CD4-positive, alpha-beta T cell treated with Interleukin-1 beta for 1 hour (primary cell): ENCODE measurements at places on chromosomes 12 and 14.
A peak's percentile ranks its signal among the peaks of the same experiment; 100 is the strongest.

DNA sequence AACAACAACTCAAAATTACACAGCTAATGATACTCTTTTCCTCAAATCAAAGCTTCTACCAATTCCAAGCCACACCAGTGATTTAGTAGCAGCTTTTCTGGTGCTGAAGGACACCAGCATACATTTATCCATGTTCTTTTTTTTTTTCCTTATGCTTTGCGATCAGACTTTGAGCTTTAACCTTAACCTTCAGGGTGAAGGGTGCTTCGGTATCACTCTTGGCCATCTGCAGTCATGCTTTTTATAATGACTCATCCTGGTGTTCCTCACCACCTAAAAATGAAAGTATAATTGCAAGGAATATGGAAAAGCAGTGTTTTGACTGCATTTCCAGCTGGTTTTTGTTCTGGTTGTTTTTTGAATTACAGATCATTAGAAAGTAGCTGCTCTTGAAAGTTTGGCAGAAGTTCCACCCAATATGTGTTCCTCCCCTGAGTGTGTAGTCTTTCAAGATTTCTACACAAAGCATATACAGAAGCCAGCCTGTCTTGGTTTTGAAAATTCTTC is 1.3 kb upstream of the SLC41A2 start:
- DNase-seq: no peak

DNA sequence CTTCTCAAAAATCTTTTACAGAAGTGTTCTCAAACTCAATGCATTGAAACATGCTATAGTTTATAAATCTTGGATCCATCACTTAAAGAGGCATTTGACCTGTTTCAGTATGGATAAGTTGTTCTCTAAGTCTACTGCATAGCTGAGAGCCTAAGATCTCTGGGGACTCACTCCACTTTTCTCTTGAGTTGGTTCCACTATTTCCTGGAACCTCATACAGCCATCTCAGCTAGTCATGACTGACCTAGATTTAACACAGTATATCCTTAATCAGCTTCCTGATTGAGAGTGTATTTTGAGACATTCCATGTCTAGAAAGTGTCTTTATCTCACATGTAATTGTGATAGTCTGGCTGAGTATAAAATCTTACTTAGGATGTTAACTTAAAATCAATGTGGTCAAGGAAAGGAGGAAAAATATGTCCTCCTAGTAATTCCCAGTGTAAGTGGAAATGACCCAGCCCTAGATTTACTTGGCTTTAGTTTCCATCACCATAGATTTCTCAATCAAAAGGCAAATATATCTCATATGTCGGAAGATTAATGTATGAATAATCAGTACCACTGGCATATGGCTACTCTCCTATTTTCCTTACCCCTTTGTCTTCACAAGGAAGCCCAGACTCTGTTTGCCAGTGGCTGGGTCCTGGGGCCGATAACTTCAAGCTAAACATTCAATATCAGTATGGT is 61.9 kb downstream of the KICS2 start:
- DNase-seq: no peak

GRCh38 chr12:91009319-91009950 is 4.7 kb upstream of the EPYC start:
- no peak for DNase-seq

DNA sequence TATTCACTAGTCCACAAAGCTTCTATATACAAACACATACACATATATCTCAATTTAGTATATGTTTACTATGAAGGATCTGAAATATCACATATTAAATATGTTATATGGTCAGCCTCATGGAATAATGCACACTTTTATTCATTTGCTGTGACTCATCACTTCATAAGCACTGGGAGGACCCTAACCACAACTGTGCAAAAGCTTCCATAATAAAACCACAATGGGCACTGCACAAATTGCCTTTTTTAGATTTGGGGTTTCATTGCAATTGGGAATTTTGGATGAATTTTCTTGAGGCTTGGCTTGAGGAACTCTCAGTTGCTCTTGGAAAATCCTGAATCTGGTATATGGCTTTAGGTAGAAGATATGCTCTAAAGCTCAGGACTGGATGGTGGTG is 399.4 kb downstream of the C12orf75 start:
- DNase-seq: no peak

GRCh38 chr12:53268630-53269562 is 797 bp downstream of the ESPL1 start:
- no peak for DNase-seq

- DNase-seq: no peak
These were observed 6.7 kb downstream of the CLEC12A start for GRCh38 chr12:9977916-9978315.

- no peak for DNase-seq
These were observed 19.6 kb downstream of the ZCRB1 start for GRCh38 chr12:42306297-42306696.

GRCh38 chr12:99879439-99879838 is 105.3 kb downstream of the ANKS1B start:
- DNase-seq: no peak

DNA sequence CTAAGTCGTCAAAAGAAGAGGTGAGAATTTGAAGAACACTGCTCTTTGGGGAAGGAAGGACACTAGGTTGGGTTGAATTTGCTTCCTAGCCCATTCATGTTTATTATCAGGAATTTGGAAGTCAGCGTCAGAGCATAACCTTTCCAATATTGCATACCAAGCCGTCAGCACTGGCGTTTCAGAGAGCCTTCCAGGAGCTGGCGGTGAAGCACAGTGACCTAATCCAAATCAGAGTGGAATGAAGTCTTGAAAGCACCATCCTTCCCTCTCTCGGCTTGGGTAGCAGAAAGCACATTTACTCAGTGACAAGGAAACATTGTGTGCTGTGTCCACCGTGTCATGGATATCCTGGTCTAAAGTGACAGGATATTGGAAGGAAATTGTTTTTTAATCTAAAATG is 240.3 kb upstream of the PELI2 start:
- DNase-seq: no peak

DNA sequence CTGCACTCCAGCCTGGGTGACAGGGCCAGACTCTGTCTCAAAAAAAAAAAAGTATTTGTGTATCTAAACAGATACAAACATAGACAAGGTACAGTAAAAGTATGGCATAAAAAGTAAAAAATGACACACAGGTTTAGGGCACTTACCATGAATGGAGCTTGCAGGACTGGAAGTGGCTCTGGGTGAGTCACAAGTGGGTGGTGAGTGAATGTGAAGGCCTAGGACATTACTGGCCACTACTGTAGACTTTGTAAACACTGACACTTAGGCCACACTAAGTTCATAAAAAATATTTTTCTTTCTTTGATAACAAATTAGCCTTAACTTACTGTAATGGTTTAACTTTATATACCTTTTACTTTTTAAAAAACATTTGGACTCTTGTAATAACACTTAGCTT is 38.0 kb upstream of the EIF5 start:
- no peak for DNase-seq

DNA sequence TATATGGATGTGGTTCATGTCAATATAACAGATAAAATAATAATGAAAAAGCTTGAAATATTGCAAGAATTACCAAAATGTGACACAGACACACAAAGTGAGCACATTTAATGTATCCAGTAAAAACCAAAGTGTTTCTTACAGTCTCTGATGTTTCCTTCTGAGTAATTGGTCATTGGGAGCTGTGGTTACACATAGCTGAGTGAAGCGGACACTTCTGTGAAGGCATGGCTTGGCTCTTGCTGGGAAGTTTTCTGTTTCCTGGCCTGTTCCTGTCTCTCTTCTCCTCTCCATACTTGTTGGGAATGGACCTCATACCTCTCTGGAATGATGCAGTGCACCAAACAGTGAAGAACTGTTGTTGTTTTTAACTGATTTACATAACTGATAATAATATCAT is 117.3 kb downstream of the BICD1 start:
- no peak for DNase-seq

DNA sequence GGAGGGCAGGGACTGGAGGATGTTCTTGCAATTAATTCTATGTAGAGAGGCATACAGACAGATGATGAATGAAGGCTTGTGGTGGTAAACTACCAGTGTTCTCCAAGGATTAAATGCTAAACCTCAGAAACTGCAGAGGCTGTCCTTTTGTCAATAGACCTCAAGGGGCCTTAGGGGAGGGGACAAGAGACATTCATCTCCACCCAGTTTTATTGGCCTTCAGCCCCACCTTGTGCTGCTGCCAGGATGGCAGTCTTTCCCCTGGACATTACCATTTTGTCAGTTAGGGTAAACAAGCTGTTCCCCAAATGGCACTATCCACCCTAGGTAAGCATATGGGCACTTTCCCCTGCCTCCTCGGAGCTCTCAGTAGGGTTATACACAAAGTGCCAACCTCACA is 4.9 kb upstream of the SMAGP start:
- no peak for DNase-seq

DNA sequence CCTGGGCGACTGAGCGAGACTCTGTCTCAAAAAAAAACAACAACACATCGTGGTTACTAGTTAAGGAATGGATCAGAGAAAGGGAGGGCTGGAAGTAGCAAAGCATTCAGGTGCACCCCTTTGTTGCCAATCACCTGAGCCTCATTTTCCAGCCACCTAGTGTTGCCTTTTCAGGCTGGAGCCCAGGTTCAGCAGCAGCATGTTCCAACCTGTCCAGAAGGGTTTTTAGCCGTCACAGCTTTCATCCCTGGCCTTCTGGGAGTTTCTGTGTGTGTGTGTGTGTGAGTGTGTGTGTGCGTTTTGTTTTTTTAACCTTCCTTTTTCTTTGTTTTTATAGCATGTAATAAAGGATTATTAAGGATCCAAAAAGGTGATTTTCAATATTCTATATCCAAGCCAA is 121.1 kb upstream of the ATF1 start:
- no peak for DNase-seq

DNA sequence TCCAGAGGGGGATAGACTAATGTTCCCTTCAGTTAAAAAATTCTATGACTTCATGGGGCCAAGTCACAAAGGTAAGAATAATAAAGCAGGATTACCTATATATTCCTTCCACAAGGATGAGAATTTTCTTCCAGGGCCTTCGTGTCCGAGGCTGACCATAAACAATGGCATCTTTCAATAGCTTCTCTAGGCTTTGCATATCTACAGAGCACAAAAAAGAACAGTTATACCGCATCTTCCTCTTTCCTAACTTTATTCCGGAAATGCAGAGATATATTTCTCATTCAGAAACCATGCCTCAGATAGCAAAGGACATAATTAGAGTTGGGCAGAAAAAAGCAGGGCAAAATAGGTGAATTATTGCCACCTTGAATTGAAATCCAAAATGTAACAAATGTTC is 58.3 kb upstream of the ISM2 start:
- DNase-seq: no peak

- no peak for DNase-seq
These were observed 38.2 kb upstream of the SYCP3 start for GRCh38 chr12:101777485-101777884.

GRCh38 chr12:46920499-46920898 is 94.7 kb upstream of the SLC38A4 start:
- DNase-seq: no peak

GRCh38 chr12:95784286-95784685 is 6.3 kb downstream of the NTN4 start:
- no peak for DNase-seq

- no peak for DNase-seq
These were observed 133.8 kb downstream of the BCAT1 start for GRCh38 chr12:24815114-24815423.

GRCh38 chr12:29547151-29547632 is 49.7 kb upstream of the OVCH1 start:
- DNase-seq: no peak

DNA sequence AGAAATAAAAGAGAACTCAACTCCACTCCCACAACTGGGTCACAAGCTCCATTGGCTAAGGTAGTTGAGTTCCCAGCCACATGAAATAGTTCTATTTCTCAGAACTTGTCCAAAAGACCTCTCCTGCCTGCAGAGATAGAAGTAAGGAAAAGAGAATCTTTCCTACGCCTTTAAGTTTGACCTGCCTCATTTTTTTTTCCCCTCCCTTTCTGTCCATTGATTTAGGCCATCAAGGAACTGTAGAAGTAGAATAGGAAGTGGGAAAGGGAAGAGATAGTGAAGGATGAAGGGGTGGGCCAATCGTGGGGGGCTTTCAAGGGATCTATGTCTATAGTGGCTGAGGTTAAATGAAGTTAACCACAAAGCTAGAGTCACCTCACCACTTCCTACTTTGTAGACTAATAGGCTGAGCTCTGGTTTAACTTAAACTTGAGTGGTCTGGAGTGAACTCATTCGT is 13.9 kb upstream of the NUDT4 start:
- DNase-seq: peak; percentile 25
